Renal cortical epithelial cell (primary cell): ENCODE measurements at places on chromosomes 5 and 9. TPM values are rescaled to one million over a fixed set of nuclear protein-coding genes. Genes with fewer than 3 reads are reported as not detected.

Gene ACTBL2
- total RNA-seq = 5.6 and 8.0 TPM in 2 replicates

Gene SPOCK1
- 36.8 and 224 TPM in 2 replicates for total RNA-seq

Gene GABRA6
- total RNA-seq = not detected in 2 replicates

Gene ELOVL7
- 17.5 and 27.3 TPM in 2 replicates for total RNA-seq
